ENCODE measurements at places on chromosomes 1 and 21. TPM values are rescaled to one million over a fixed set of nuclear protein-coding genes. Genes with fewer than 3 reads are reported as not detected.

GRCh38 chr21:31514598-31514997 is 144.9 kb upstream of the SOD1 start:
- H3K4me3 ChIP-seq = no peak overlapping the region
- no peaks in the 10 kb centered on the region for H3K27me3 ChIP-seq
- H3K4me1 ChIP-seq = peaks cover 51% of the 10 kb centered on the region
- peak overlapping the region; percentile 28 for H3K27ac ChIP-seq

GRCh38 chr1:78088486-78088885 is 42.7 kb downstream of the GIPC2 start:
- H3K27me3 ChIP-seq = no peaks in the 10 kb centered on the region
- no peak for DNase-seq
- no peaks in the 10 kb centered on the region for H3K36me3 ChIP-seq
- H3K27ac ChIP-seq = no peak overlapping the region
- H3K4me3 ChIP-seq = no peak overlapping the region

GRCh38 chr1:214551436-214552173 is at the start of gene PTPN14:
Gene PTPN14 (minus strand): TSS chr1:214551602. CDS start chr1:214464803, 86,799 bp downstream.
- peak; percentile 85 for DNase-seq
- H3K4me3 ChIP-seq = peak within 1 kb of the TSS; percentile 80
- peak within 1 kb of the TSS; percentile 87 for H3K27ac ChIP-seq
- H3K36me3 ChIP-seq = no peaks in the 10 kb centered on the region
- peaks cover 30% of the 10 kb centered on the region for H3K4me1 ChIP-seq

GRCh38 chr1:20327467-20327866 is 36.8 kb downstream of the VWA5B1 start:
- no peak for DNase-seq
- H3K36me3 ChIP-seq = no peaks in the 10 kb centered on the region
- H3K27me3 ChIP-seq = peaks cover 13% of the 10 kb centered on the region
- H3K27ac ChIP-seq = no peak overlapping the region
- H3K4me1 ChIP-seq = no peaks in the 10 kb centered on the region

- no peak overlapping the region for H3K27ac ChIP-seq
- H3K27me3 ChIP-seq = peaks cover 12% of the 10 kb centered on the region
- no peak overlapping the region for H3K4me3 ChIP-seq
- DNase-seq = no peak
- H3K4me1 ChIP-seq = no peaks in the 10 kb centered on the region
- no peaks in the 10 kb centered on the region for H3K36me3 ChIP-seq
Measured at GRCh38 chr1:208431721-208432120, 187.5 kb upstream of the PLXNA2 start.

- H3K4me3 ChIP-seq = peak overlapping the region; percentile 81
- H3K36me3 ChIP-seq = peaks cover 16% of the 10 kb centered on the region
- DNase-seq = no peak
- H3K27ac ChIP-seq = peak overlapping the region; percentile 80
Measured at GRCh38 chr21:38806153-38806941, 618 bp downstream of the ETS2 start.

- H3K4me1 ChIP-seq = no peaks in the 10 kb centered on the region
- H3K27me3 ChIP-seq = no peaks in the 10 kb centered on the region
- no peaks in the 10 kb centered on the region for H3K36me3 ChIP-seq
- DNase-seq = no peak
- no peak overlapping the region for H3K4me3 ChIP-seq
Measured at GRCh38 chr1:5253036-5253435, 598.6 kb downstream of the AJAP1 start.

- no peaks in the 10 kb centered on the region for H3K27me3 ChIP-seq
- no peak for DNase-seq
- H3K27ac ChIP-seq = peak overlapping the region; percentile 38
- H3K36me3 ChIP-seq = no peaks in the 10 kb centered on the region
- H3K4me3 ChIP-seq = peak overlapping the region; percentile 89
Measured at GRCh38 chr1:116417678-116418077, 44.6 kb downstream of the ATP1A1 start.

DNA sequence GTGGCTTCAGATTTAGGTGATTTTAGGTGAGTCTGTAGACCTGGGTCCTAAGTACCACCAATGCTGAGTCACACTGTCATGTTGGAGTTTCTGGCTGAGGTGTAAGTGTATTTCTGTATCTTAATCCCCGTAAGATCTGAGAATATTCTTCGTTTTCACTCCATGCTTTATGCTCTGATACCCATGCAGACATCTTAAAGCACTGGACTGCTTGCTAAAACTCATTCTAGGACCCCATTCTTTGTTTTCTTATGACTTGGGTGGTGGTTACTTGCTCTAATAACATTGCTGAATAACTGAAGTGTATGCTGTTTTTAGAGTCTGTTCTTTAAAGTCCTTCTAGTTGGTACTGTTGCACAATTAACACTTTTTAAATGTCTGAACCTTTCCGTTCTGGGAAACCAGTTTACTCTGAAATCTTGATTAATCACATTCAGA is 36.6 kb downstream of the CDC42 start:
- no peaks in the 10 kb centered on the region for H3K27me3 ChIP-seq
- no peaks in the 10 kb centered on the region for H3K4me1 ChIP-seq
- H3K27ac ChIP-seq = no peak overlapping the region
- no peak overlapping the region for H3K4me3 ChIP-seq

DNA sequence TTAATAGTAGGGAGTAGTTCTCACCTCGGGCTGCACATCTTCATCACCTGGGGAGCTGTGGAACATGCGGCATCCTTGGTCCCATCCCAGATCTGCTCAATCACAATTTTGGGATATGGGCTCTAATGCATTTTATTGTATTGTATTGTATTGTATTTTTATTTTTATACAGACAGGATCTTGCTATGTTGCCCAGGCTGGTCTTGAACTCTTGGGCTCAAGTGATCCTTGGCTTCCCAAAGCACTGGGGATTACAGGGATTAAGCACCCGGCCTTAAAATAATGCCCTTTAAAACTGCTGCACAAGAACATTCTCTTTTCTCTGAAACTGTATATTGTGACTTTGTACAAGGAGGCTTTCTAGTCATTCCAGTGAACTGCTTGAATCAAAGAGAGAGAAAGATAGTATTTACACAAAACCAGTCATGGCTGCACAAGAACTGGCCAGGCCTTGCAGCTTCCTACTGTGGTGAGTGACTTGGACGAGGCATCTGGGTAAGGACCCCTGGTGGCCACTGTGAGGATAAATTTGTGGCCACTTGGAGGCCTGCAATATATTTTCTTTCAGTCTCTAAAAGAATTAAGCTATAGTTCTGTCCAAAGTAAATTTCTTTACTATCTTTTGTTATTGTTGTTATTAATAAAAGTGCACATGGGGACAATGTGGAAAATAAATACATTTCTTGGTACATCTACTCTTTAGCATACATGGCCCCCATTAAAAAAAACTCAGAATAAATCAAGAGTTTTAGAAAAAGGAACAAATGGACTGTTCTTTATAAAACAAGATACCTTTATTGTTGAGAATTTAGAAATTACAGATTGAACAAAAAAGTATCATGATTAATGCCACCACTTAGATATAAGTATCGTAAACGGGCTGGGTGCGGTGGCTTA is 48.0 kb downstream of the TBCE start:
- peaks cover 21% of the 10 kb centered on the region for H3K4me1 ChIP-seq
- no peak overlapping the region for H3K27ac ChIP-seq
- H3K36me3 ChIP-seq = no peaks in the 10 kb centered on the region
- H3K27me3 ChIP-seq = no peaks in the 10 kb centered on the region
- H3K4me3 ChIP-seq = no peak overlapping the region
- DNase-seq = peak; percentile 59

DNA sequence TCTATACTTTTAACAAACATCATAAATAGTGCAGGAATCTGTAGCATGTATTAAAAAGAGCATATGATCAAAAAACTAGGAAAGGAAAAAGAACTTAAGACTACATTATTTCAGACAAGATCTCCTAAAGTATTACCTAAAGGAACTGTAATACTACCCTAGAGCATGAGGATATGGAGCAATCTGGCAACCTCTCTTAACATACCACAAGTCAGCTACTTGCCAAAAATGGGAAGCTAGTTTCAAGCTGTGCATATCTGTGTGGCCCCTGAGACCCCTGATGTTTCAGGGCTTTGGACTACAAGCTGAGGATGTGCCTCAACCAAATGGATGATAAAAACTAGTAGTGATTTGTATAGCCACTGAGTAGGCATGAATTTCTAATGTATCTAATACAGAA is 525.6 kb downstream of the PTBP2 start:
- DNase-seq = no peak
- H3K4me3 ChIP-seq = no peak overlapping the region
- no peaks in the 10 kb centered on the region for H3K36me3 ChIP-seq
- H3K4me1 ChIP-seq = no peaks in the 10 kb centered on the region
- no peaks in the 10 kb centered on the region for H3K27me3 ChIP-seq

DNA sequence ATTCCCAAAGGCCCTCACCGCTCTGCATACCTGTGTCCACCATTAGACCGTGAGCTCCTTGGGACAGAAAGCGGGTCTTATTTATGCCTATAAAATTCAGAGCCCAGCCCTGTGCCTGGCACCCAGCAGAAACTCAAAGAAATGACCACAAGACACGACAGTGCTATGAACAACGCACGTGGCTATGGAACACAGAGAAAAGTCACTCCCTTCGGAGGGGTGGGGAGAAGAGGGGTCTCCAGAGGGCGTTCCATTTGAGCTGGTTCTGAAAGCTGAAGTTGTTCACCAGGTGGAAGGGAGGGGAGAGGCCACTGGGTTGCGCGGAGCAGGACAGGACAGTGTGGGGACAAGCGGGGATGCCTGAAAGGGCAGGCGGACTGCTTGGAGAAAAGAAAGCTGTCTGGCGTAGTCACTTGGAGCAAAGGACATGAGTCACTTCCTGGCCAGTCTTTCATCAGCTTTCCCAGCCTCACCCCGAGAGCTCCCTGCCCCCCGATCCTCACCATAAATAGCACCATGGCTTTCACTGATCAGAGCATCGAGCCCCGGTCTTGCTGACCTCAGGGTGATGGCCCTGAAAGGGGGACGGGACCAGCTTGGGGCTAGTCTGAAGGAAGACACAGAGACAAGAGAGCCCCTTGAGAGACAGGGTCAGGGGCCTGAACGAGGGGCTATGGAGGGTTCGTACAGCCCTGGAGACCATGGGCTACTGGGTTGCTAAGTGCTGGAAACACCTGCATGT is 28.5 kb downstream of the ECE1 start:
- peaks cover 7% of the 10 kb centered on the region for H3K36me3 ChIP-seq
- peak; percentile 64 for DNase-seq
- H3K4me1 ChIP-seq = peaks cover 28% of the 10 kb centered on the region
- peak overlapping the region; percentile 14 for H3K4me3 ChIP-seq

- no peak for DNase-seq
- H3K27me3 ChIP-seq = no peaks in the 10 kb centered on the region
- H3K27ac ChIP-seq = no peak overlapping the region
- H3K36me3 ChIP-seq = no peaks in the 10 kb centered on the region
- peaks cover 6% of the 10 kb centered on the region for H3K4me1 ChIP-seq
Measured at GRCh38 chr1:53498555-53499131, 39.4 kb downstream of the DMRTB1 start.

DNA sequence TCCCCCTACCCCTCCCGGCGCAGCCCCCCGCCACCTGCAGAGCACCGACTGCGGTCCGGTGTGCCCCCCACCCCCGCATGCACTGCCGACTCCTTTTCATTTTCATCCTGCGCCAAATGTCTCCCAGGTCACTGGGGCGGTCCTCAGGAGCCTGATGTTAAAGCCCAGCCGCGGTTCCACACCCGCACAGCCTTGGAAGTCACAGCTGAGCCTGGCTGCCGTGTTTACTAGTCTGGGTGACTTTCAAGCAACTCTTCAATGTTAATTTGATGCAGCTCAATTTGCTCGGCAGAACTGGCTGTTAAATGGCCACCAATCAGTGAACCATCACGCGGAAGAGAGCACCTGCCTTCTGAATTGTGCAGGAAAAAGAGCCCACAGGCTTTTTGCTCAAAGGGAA is 27.2 kb downstream of the THAP3 start:
- peaks cover 13% of the 10 kb centered on the region for H3K36me3 ChIP-seq
- H3K4me3 ChIP-seq = no peak overlapping the region
- H3K27ac ChIP-seq = no peak overlapping the region
- DNase-seq = no peak
- H3K27me3 ChIP-seq = no peaks in the 10 kb centered on the region
- no peaks in the 10 kb centered on the region for H3K4me1 ChIP-seq

DNA sequence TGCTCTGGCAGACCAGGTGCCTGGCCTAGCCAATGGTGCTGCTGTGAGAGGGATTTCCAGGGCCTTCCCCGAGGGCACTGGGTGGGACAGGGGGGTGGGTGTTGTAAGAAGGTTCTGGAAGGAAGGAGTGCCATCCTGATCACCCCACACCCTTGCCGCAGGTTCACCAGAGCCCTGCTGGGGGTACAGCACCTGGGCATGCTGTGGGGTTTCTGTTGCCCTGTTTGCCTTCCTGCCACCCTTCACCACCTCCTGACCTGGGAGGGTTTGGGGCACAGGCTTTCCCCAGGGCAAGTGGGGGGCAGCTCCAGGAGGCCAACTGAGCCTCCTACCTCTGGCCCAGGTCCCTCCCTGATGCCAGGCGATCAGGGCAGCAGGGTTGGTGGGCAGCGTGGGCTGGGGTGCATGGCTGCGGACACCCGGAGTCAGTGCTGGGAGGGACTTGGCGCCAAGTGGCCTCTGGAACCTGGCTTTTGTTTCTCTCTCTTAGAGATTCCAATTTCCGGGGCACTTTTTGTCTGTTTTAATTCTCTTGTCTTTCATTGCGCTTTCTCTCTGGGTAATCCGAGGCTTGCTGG is 318.8 kb downstream of the PTPRU start:
- H3K27me3 ChIP-seq = no peaks in the 10 kb centered on the region
- H3K36me3 ChIP-seq = no peaks in the 10 kb centered on the region
- no peaks in the 10 kb centered on the region for H3K4me1 ChIP-seq

DNA sequence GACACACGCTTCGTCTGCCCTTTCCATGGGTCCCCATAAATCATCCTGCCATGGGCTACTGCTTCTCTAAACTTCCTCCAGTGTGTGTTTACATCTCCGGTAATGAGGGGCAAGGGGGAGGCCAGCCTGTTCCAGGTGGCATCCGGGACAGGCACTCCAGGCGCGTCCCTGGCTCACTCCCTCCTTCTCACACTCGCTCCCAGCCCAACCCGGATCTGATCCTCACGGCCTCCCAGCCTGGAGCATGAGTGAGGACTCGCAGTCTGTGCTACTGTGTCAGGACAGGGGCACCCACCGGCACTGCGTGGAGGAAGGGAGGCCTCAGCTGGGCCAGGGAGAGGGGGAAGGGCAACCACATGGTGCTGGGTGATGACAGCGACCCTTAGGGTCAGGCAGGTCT is 225.4 kb downstream of the TRABD2B start:
- no peaks in the 10 kb centered on the region for H3K36me3 ChIP-seq
- no peak overlapping the region for H3K4me3 ChIP-seq
- H3K27ac ChIP-seq = no peak overlapping the region

- peaks cover 53% of the 10 kb centered on the region for H3K27me3 ChIP-seq
- no peaks in the 10 kb centered on the region for H3K36me3 ChIP-seq
- no peak overlapping the region for H3K4me3 ChIP-seq
- no peak overlapping the region for H3K27ac ChIP-seq
Measured at GRCh38 chr1:176931526-176931925, 233.0 kb downstream of the ASTN1 start.

TAS1R2 gene
- total RNA-seq = not detected

AVPR1B gene
- total RNA-seq = not detected

PGLYRP4 gene
- total RNA-seq = not detected

TMPRSS15 gene
- not detected for total RNA-seq

S100A5 gene
- total RNA-seq = 6.0 TPM

CSMD2 gene
- total RNA-seq = 0.22 TPM

PTGER3 gene
- 0.05 TPM for total RNA-seq

SPRR1A gene
- total RNA-seq = not detected

FAM72B gene
- 10.2 TPM for total RNA-seq

MIGA1 gene
- total RNA-seq = 9.6 TPM

NHLH1 gene
- 0.12 TPM for total RNA-seq

Measured in HCT116 (cell line).